8988T (cell line): ENCODE measurements at places on chromosomes 12 and 14.

DNA sequence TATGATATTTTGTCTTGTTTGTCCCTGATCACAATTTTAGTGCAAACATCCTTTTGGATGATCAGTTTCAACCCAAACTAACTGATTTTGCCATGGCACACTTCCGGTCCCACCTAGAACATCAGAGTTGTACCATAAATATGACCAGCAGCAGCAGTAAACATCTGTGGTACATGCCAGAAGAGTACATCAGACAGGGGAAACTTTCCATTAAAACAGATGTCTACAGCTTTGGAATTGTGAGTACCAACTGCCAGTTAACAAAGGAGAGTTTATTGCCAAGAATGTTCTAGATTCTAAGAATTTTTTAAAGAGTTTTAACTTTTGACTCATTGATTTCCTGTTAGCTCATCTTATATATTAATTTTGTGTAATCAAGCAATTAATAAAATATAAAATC, 55.4 kb downstream of the IRAK3 start:
- DNase-seq = no peak

DNA sequence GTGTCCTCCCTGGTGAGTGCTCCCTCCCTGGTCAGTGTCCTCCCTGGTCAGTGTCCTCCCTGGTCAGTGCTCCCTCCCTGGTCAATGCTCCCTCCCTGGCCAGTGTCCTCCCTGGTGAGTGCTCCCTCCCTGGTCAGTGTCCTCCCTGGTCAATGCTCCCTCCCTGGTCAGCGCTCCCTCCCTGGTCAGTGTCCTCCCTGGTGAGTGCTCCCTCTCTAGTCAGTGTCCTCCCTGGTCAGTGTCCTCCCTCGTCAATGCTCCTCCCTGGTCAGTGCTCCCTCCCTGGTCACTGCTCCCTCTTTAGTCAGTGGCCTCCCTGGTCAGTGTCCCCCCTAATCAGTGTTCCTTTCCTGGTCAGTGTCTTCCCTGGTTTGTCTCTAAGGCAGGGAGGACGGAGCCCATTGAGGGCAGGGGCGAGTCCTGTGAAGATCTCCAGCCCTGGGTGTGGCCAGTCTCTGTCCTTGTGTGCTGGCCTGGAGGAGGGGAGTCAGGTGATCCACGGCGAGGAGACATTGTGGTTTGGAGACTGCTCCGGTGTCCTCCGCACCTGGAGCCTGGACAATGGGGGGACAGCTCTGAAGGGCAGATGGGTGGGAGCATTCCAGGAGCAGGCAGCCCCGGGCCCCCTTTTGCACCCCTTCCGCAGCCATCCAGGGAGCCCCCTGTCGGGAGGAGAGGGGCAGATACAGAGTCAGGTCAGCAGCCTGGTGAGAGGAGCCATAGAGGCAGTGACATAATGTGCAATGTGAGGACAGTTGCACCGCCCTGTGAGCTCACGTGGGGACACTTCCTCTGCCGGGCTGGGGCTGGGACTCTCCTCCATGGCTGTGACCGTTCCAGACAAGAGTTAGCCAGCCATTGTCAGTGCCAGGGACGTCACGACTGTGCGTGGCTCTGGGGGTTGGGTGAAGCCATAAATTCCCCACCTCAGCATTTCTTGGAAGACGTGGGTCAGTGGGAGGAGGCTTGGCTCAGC, 93.4 kb downstream of the ADGRD1 start:
- DNase-seq = no peak

GRCh38 chr12:4584896-4585295, 22.9 kb downstream of the DYRK4 start:
- no peak for DNase-seq

- no peak for DNase-seq
These were observed 38.7 kb upstream of the SYCP3 start for GRCh38 chr12:101777978-101778377.

DNA sequence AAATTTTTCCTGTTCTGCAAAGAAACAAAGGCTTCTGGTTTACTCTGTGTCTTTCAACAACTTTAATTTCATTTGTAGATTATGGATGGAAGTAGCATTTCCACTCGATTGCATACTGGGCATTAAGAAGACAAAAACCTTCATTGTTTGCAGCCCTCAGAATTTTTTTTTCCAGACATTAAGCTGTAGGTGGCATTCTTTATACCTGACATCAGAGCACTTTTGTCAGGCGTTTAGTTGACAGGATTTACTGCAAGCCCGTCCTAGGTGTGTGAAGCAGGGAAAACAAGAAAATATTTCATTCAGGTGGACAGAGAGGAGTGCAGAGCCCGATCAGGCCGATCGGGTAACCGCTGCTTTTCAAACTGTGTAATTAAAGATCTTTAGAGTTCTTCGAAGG, 107.5 kb downstream of the TMEM260 start:
- no peak for DNase-seq

DNA sequence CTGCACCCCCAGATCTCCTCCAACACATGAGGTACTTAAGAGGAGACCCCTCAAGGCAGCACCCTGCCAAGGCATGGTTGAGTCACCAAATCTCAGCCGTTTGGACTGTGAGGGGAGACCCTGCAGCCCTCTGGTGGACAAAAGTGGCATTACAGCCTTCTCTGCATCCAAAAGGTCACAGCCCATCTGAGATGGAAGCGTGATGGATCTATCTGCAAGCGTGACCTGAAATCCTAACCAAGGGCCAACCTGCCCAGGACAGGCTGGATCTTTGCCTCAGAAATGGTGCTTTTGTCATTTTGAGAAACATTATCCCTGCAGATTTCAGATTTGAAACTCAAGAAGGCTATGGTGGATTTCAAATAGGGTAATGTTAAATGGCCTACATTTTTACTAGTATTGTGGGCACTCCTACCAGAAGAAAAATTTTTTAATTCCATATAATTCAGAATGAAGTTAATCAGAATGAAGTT, 23.7 kb upstream of the DHRS4 start:
- peak; percentile 23 for DNase-seq

- no peak for DNase-seq
These were observed 116.0 kb downstream of the PRICKLE1 start for GRCh38 chr12:42473561-42473960.

DNA sequence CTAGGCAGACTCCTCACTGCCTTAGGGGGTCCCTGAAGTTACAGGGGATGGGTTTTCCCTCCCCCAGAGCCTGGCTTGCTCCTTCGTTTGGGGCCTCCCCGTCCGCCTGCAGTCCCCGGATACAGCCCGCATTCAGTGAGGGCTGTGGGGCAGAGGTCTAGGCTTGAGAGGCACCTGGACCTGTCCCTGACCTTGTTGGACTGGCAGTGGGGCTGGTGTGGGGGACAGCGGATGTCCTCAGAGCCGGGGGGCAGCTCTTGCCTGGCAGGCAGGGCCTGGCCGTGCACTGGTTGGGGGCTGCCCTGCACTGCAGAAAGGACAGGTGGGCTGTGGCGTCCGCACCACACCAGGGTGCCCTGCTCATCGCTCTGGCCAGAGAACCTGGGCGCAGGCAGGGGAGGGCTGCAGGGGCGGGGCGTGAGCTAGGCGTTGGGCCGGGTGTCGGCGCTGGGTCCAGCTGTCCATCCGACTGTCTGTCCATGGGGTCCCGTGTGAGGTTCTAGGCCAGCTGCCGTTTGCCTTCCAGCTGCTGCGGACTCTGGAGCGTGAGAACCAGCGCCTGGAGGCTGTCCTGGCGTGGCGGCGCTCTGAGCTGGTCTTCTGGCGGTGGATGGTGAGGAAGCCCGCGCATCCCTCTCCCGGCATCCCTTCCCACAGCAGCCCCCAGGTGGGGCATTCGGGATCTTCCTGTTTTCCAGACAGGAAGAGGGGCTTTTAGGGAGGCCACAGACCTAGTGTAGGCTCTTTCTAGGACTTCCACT, 6.0 kb downstream of the TEDC1 start:
- DNase-seq = peak; percentile 37

- no peak for DNase-seq
These were observed 53.4 kb downstream of the HSD17B6 start for GRCh38 chr12:56816491-56816890.

GRCh38 chr14:94989946-94990345, 167.4 kb downstream of the DICER1 start:
- no peak for DNase-seq

DNA sequence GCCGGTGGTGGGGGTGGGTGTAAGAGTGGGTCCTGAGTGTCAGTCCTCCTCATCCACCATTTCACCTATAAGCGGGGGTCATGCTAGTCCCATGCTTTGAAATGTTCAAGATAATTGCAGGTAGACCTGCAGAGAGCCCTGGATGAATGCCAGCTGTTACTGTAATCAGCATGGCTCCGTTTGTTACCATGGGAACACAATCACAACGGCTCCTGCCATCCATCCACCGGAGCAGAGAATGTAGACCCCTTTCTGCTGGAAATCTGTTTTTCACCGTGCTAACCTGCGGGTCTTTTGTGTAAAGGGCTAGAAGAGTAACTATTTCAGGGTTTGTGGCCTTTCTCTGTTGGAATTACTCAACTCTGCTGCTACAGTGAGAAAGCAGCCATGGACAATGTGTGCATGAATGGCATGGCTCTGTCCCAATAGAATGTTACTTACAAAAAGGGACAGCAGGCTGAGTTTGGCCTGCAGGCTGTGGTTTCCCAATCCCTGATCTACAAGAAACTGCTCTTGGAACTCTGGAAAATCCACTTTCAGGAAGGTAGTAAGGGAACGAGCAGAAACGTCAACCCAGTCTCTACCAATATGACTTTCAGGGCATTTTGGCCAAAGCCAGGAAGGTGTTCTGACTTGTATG, 36.1 kb downstream of the KCTD10 start:
- DNase-seq = no peak

GRCh38 chr12:62933602-62934238, 1.2 kb downstream of the PPM1H start:
- DNase-seq = no peak

DNA sequence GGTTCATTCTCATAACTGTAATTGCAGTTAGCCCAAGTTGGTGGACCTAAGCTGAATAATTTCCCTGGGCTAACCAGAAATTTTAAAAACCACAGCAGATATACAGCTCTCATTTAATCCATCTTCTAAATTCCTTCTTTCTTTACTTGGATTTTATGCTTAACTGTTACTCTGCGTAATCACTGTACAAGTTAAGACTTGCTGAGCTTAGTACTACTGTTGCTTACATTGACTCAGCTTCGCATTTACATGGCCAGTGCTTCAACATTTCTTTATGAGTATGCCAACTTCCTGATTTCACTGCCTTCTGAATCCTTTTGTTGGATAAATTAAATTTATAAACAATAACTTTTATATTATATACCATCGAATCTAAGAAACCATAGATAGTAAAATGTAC, 147.4 kb downstream of the SLC38A4 start:
- no peak for DNase-seq

DNA sequence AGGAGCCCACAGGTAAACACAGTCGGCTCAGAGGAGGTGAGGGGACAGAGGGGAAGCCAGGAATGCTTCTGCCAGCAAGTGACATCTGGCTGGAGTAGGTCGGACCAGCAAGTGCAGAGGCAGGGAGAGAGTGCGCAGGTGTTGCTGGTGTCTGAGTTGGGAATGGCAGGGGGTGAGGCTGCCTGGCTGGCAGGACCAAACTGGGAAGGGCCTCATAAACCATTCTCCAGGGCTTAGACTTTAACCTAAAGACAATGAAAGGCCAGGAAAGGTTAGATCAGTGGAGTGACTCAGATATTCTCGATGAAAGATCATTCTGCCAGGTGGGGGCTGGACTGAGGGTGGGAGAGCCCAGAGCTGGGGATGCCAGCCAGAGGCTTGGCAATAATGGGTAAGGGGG, 66.4 kb downstream of the ITPK1 start:
- no peak for DNase-seq

GRCh38 chr14:102396521-102396920, 33.8 kb downstream of the TECPR2 start:
- no peak for DNase-seq

DNA sequence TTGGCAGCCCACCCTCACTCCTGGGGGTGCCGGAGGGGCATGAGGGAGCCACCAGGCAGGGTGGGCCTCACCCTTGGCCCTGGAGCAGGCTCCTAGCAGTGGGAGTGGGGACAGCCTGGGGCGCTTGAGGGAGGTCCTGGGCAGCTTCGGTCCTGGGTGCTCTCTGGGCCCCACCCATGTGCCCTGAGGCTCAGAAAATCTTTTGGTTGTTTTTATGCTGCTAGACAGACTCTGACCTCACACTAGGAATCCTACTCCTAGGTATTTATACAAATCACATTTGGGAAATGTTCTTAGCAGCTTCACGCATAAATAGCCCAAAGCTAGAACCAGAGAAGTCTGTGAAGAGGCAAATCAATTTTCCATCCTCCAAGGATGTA, 10.9 kb upstream of the ULK1 start:
- DNase-seq = no peak

DNA sequence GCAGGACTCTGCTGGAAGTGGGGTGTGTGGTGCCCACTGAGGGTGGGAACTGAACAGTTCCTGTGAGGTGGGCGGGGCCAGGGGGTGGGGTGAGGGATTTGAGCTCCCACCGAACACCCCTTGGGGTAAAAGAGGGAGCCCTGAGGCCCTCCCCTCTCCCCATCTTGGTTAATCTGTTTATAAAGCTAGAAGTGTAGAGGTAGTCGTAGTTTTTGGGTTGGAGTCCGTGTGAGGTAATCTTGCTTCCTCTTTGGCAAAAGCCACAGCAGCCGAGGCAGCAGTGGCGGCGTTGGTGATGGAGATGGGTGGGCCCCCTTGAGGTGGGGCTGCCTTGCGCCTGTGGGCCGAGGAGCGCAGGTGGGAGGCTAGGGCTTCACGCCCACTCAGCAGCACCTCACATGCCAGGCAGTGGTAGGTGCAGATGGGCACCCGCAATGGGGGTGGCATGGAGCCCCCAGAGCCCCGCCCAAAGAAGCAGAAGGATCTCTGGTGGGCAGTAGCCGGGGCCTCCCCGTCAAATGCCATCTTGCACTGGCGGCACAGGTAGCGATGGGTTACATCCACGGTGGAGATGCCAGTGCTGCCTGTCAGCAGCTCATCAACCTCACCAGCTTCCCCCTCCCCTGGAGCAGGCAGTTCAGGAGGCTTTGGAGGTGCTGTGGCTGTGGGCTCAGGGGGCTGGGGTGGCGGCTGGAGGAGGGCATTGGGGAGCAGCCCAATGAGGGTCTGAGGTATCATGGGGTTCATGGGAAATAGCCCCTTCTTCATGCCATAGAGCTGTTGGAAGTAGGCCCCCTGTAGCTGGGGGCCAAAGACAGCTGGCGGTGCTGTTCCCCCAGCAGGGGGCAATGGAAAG, 29.6 kb downstream of the ZFHX2 start:
- no peak for DNase-seq

DNA sequence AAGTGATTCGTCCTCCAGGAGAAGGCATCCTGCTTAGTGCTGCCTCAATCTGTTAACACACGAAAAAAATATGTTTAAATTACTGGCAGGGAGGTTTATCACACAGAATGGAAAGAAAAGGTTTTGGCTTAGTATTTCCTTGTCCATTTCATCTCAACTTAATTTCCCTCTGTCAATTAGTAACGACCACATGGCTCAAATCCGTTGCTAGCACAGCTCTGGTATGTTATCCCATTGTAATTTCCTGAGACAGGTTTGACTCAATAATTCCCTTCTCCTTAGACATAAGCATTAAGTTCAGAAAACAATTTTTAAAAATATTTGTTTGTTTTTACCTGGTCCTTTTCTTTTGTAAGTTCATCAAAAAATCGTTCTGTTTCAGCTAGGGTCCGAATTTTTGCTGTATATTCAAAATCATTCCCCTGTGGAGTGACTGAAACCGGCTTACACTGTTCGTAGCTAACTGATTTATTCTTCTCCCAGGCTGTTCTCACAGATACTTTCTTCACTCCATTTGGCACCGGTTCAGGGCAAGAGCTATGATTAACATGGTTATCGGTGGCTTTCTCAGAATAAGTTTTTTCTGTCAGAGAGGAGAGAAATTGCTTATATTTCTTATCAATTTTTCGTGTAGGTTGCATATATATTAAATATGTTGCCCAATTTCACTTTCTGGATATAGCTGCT, 10.1 kb upstream of the PITPNM2 start:
- no peak for DNase-seq

- DNase-seq = peak; percentile 90
These were observed 103.9 kb upstream of the MYL2 start for GRCh38 chr12:111024205-111024801.

GRCh38 chr14:36746872-36747271, 85.2 kb downstream of the PAX9 start:
- DNase-seq = no peak
